Tibial artery (tissue), 4 donors: ENCODE measurements at places on chromosomes 7 and 10.

- no peak for DNase-seq
Observed at GRCh38 chr7:38584443-38585210, 46.5 kb downstream of the AMPH start.

DNA sequence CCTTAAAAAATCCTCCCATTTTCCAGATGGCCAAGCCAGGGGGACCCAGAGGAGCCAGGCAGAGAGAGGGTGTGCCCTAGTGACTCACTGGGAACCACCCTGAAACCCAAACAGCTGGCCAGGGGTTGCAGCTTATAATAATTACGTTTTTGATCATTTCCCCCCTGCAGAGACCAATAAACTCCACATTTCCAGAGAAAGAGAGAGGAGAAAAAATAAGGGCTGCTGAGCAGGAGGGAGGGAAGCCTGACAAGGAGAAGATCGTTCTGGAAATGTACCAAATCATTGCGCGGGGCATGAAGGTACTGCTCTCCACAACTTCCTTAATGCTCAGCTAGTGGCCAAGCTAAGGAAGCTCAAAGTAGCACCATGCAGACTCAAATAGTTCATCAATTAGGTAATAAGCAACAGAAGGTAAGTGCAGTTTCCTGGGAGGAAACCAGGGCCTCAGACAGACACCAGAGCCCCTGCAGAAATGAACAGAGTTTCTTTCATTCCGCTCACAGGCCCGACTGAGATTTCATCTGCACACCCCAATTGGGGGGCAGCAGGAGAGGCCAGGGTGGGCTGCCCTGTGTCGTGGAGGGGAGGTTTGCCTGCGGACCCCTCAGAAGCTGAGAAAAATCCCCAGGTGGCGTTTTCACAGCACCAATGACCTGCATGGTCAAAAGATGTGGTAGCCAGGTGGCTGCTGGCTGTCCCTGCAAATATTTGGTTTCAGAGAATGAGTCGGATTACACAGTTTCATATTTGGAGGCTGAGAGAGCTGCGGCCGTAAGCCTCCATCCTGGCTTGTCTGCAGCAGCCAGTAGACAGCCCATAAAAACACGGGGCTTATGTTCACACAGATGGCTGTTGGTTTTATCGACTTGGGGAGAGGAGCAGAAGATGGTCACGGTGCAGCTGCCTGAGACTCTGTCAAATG lies 153.2 kb upstream of the LYZL2 start:
- DNase-seq = no peak

- DNase-seq = no peak
Observed at GRCh38 chr10:35274498-35275060, 61.7 kb upstream of the CCNY start.

DNA sequence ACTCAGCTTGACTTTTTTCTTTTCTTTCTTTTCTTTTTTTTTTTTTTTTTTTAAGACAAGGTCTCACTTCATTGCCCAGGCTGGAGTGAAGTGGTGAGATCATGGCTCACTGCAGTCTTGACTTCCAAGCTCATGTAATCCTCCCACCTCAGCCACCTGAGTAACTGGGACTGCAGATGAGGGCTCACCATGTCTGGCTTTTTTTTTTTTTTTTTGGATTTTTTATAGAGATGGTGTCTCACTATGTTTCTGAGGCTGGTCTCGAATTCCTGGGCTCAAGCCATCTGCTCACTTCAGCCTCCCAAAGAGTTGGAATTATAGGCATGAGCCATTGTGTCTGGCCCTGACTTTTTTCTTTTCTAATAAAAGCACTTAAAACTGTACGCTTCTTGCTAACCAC lies 358.2 kb upstream of the IGFBP3 start:
- DNase-seq = no peak

- DNase-seq = no peak
Observed at GRCh38 chr7:83732305-83732704, 83.4 kb upstream of the SEMA3E start.

- DNase-seq = no peak
Observed at GRCh38 chr7:153858355-153858754, 193.8 kb upstream of the DPP6 start.

GRCh38 chr7:147106746-147107145 lies 990.1 kb downstream of the CNTNAP2 start:
- DNase-seq = no peak

DNA sequence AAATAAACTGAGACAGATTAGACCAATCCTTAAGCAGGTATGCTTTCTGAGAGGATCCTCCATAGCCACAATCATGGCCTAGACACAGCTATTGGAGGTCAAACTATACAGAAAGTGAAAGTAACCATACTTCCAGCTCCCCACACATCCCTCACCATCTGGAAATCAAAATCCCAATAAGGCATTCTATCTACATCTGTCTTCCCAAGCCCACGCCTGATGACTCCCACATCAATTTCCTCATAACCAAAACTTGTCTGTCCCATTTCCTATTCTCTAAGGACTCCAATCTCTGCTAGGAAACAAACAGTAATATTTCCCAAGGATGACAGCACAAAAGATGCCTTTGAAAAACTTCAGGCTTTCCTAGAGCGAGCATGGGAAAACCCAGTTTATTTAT lies 247.3 kb upstream of the HPS1 start:
- no peak for DNase-seq

GRCh38 chr7:37944737-37945054 lies 24.3 kb downstream of the EPDR1 start:
- DNase-seq = no peak

GRCh38 chr7:87330316-87330715 lies 15.1 kb upstream of the CROT start:
- no peak for DNase-seq

GRCh38 chr10:90418869-90419652 lies 438.8 kb downstream of the HTR7 start:
- DNase-seq = no peak

DNA sequence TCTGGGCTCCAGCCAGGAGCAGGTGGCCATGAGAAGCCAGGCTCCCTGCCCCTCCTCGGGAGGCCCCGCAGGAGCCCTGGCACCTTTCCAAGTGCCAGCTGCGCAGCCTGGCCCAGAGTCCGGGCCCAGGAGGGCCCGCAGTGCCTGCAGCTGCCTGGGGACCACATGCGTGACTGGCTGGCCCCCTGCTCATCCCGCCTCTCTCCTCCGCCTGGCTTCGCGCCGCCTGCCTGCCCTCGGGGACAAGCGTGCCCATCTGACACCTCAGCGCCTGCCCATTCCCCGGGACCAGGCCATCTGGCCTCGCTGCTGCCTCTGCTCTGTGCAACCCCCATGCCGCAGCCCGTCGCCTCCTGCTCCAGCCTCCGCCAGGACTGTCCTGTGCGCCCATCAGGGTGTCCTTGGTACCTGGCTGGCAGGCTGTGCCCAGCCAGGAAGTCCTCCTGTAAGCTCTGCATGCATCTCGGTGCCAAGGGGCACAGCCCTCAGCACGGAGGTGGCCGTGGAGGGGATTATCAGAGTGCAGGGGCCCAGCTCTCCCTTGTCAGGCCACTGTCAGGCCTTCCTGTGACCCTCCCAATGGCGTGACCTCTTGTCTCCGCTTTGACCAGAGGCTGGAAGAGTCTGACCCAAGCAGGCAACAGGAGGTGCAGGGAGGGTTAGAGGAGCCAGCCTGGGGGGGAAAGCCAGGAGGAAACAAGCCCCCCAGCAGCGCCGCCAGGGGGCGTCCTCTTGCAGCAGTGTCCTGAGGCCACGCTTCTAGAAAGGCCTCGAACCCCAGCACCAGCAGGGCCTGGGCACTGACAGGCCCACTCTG lies 50.5 kb downstream of the TMEM209 start:
- no peak for DNase-seq

DNA sequence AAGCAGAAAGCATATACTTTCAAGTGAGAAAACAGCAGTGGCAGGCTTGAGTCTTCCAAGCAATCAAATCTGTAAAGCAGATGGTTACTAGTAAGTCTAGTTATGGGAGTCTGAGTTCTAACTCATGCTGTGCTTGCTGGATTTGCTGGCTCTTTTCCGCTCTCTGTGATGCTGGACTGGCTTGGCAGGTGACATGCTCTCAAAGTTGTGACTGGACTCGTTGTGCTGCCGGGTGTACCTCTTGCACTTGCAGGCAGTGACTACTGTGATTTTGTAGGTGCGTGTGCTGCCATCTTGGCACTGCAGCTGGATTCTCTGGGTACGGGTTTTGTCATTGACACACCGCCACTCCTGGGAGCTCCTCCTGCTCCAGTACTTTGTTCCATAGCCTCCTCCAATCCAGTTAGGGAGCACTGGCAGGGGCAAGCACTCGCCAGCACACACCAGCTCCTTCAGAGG lies 3.1 kb downstream of the SOSTDC1 start:
- no peak for DNase-seq

DNA sequence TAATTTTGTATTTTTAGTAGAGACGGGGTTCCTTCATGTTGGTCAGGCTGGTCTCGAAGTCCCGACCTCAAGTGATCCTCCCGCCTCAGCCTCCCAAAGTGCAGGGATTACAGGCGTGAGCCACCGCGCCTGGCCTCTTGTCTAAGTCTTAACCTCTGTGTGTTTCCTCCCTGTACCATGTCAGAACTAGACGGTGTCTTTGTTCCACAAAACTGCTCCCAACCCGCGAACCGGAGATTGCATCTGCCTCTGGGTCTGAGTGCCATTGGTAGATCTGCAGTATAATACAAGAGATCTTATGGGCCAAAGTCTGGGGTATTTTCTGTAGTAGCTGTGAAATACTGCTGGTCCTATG lies 1.3 kb upstream of the EEF1AKMT2 start:
- no peak for DNase-seq

- no peak for DNase-seq
Observed at GRCh38 chr10:119728172-119728800, 2.4 kb downstream of the INPP5F start.

DNA sequence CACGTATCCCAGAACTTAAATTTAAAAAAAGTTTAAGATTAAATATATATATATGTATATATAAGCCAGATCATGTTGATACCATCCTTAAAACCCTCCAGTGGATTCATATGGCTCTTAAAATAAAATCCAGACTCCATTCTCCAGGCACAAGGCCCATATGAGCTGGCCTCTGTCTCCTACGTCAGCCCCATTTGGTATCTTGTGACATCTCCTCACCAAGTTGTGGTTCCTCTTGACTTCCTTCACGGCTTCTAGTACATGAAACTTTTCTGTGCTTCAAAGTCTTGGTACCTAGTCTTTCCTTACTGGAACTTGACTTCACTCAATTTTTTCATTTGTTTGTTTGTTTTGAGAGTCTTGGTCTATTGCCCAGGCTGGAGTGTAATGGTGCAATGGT lies 61.3 kb downstream of the PRLHR start:
- DNase-seq = no peak

DNA sequence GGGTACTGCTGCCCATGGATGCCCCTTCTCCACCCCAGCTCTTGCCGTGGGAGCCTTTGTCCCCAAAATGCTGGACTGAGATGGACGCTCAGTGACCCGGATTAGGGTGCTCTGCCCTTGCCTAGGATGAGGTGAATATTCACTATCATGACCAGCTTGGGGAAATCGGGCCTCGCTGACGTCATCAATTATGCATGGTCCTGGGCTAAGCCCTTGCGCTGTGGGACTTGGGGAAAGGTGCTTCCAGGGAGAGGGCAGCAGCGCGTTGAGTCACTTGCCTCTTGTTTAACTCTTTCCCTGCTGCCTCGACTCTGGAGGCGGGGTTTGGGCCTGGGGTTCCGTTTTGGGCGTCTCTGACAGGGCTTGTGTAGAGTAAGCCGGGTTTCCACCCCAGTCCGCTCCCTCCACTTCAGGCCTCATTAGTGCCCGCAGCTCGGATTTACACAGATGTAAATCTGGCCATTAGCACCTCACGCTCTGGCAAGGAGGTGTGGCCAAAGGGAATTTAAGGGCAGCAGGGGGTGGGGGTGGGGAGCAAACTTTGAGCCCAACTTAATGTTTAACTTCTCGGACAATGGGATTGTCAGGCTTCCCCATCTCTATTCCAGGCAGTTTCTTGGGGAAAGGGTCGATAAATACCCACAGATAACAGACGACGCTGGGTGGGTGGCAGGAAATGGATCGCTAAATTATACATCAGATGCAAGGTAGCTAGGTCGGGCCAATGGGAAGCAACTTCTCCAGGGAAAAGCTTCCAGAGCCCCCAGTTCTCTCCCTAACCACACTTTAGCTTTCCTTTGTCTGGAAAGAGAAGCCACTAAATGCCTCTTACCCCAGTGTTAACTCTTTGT lies 51.3 kb upstream of the TCF7L2 start:
- no peak for DNase-seq

DNA sequence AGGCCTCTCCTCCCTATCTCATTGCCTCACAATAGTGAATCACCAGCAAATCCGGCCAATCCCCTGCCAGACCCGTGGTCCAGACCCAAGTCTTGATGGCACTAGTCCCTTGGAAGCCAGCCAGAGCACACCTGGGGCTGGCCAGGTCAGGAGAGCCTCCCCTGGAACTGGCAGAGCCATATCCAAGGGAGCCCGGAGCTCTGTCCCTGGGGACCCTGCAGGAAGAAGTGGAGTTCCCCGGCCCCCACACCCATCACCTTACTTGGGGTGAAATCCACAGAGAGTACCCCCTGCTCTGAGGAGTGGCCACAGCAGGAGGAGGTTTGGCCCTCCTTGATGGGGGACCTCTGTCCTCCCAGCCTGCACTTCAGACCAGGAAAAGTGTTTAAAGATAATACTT lies 122.5 kb downstream of the HECW1 start:
- DNase-seq = no peak

- DNase-seq = no peak
Observed at GRCh38 chr7:64655811-64656210, 10.1 kb upstream of the ZNF107 start.

- DNase-seq = no peak
Observed at GRCh38 chr10:98921316-98921715, 314.3 kb downstream of the HPSE2 start.

DNA sequence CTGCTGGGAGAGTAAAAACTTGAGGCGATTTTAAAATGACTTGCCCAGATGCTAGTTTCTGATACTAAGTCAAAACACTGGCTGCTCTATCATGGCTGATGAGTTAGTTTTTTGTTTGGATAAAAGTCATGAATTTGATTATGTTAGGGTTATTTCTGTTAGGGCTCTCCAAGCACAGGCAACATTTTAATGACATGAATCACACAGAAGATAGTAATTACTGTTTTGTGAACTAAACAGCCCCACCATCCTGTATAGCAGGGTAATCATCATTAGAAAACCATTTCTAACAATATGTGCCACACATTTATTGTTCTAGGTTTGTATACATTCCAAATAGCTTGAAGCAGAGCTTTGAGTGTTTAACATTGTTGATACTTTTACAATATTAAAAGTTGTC lies 750.3 kb downstream of the ANKRD7 start:
- DNase-seq = no peak

DNA sequence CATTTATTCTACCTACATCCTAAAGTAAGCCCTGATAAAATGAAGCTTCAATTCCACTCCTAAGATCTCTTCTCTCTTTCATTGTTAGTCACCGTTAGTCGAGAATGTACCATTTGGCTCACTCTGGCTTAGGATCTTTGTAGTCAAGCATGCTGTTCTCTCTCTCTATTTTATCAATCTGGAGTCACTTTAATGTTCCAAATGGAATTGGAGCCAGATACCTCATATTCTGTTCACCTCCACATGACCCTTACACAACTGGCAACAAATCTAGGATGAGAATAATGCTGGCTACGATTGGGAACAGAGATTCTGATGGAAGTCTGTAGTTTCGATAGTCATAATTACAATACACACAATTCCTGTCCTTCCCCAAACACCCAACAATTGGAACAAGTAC lies 213.7 kb downstream of the TWIST1 start:
- no peak for DNase-seq
